ENCODE measurements at places on chromosomes 6 and 20.

GRCh38 chr6:108156180-108156937 is 9.5 kb upstream of the NR2E1 start:
- no peak for DNase-seq

DNA sequence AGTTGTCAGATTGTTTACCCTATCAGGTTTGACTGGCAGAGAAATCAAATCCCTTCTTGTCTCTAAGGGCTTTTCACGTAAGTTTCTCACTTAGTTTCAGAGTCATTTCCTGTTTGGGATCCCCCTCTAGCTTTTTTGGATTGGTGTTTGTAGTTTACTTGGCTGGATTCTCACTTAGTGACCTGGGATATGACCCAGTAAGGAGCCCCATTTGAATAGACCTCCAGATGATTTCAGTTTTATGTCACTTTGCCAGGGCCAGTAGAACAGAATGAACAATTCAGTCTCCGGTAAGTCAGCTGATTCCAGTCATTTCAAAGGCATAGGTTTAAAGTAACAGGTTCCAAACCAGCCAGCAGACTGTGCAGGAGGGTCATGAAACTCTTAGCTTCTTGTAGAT is 8.2 kb downstream of the FAM135A start:
- no peak for DNase-seq

DNA sequence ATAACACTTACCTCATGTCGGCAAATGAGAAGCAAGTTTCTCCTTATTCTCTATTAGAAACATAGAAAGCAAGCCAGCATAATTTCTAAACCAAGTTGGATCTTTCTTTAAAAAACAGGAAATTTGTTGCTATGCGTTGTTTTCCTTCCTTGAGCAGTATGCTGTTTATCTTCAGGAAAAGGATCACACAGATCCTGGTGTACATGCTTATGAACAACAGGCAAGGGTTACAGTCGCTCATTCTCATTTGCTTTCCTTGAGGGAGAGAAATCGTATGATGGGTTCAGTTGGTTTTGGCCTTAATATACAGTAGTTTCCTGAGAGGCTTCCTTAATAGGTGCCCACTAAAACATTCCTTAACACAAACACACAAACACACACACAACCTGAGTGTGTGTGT is 118.8 kb downstream of the FYN start:
- DNase-seq: no peak

DNA sequence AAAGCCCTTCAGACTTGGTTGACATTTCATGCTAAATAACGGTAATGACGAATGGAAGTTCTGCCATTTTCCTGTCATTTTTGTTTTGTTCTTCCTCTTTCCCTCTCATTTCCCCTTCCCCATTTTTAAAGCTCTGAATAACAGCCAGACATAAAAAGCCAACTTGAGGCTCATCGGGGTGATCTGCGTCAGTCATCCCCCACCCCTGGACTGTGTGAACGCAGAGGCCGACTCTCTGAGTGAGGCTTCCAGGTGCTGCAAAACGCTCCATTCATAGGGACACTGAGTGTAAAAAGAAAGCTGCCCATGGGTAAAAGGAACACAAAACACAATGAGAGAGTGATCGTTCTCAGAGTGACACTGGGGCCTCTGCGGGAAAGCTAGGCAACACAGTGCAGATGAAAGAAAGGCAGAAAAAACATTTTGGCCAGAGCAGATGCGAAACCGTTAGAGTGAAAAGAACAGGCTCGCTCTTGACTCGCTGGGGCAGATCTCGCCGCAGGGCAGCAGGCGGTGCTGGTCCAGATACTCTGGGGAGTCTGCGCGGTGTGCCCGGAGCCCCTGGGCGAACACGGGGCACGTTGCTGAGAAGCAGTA is 684.8 kb downstream of the QKI start:
- no peak for DNase-seq

GRCh38 chr20:7375905-7376304 is 564.4 kb downstream of the HAO1 start:
- no peak for DNase-seq

GRCh38 chr20:63264519-63264918 is 8.1 kb upstream of the ARFGAP1 start:
- DNase-seq: no peak

GRCh38 chr20:62309947-62310756 is 7.4 kb downstream of the ADRM1 start:
- no peak for DNase-seq

GRCh38 chr6:148422085-148422484 is 79.4 kb downstream of the SASH1 start:
- no peak for DNase-seq

- DNase-seq: no peak
These were observed 37.9 kb downstream of the SIM1 start for GRCh38 chr6:100426744-100427338.

DNA sequence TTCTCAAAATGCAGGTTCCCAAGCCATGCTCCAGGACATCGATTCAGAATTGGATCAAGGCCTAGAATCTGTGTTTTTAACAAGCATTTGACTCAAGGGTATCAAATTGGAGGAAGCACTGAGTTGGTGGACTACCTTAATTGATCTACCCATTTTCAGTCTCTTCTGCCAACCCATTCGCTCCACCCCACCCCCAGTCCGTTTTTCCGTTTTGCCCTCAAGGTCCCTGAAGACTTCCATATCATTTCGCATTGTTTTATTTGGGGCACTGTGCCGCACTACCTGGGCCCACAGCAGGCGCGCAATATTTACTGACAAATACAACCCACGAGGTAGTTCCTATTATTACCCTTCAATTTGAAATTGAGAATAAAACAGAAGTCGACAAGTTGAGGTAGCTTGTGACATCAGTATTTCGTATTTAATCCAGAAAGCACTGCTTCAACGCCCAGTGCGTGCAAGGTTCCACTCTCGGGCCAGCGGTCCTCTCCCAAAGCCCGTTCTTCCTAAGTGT is 557 bp upstream of the DHX35 start:
- DNase-seq: no peak

All from stimulated activated CD4-positive, alpha-beta T cell treated with anti-CD3 and anti-CD28 coated beads, Interleukin-1b, Interleukin-23, amount 100 ng/mL, for 24 hours (primary cell).